ENCODE measurements at places on chromosomes 3 and 15.

- no peak for DNase-seq
These were observed 667 bp downstream of the CEMIP start for GRCh38 chr15:80779658-80780415.

GRCh38 chr3:194369522-194370279 lies at the start of gene LRRC15:
TSS of gene LRRC15 (minus strand) at chr3:194369743. CDS start at chr3:194361043, 8,700 bp downstream.
- DNase-seq: peak; percentile 24

- no peak for DNase-seq
These were observed 193.4 kb upstream of the RASGRP1 start for GRCh38 chr15:38758043-38758442.

DNA sequence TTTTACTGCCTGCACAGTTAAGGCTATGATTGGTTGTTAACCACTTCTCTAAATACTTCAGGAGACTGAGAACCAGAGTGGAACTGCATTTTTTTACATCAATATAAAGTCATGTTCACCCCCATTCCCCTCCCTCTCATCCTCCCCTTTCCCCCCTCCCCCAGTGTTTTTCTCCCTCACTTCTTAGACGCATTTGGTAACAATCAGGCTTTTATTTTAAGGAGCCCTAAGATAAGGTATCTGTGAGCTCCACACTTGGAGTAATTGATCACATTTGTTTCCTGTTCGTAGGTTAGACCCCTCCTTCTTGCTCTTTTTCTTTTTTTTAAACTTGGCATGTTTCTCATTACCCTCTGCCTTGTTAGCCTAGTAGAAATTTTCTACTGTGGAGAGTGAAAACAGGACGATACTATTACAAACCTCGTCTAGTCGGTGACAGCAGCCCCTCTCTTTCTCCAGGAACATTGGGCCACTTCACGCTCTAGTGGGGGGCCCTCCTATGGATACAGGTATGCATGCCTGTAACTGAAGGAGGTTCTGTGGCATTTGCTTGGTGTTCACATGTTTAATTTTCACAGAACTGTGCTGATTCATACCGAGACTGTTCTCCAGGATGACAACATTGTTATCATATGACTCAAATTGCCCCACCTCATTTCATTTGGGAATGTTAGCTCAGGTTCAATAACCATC lies 314.4 kb downstream of the MECOM start:
- no peak for DNase-seq

GRCh38 chr3:179460260-179460659 lies 9.0 kb upstream of the GNB4 start:
- DNase-seq: no peak

Data from CD4-positive, alpha-beta T cell treated with Interleukin-6 for 4 hours (primary cell).